ENCODE measurements at places on chromosomes 1 and 21.

GRCh38 chr1:23018661-23019093 lies 591 bp upstream of the KDM1A start:
- DNase-seq = no peak

DNA sequence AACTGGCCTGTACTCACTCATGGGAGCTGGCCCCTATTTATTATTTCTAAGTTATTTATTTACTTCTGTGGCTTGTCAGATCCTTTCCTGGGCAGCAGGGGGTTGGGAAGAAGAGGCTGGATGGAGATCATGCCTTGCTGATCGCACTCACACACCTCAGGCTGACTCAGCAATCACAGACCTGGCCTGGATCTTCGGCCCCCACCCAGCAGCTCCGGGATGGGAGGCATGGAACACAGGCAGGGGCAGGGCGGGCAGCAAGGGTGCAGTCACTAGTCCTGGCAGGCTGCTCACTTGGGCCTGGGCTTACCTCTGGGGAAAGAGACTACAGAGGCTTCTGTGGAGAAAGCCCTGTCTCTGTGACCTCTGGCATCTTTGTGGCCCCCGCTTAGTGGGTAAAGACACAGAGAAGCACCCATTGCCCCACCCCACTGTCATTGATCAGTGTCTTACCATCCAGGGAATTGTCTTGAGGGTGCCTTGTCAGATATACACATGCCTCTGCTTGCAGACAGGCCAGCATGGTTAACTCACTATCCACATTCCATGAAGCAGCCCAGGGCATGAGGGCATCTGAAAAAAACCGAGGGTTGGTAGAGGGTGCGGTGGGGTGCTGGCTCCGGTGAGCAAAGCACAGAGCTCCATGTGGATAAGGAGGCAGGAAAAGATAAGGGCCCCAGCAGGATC lies 3.7 kb downstream of the ARTN start:
- no peak for DNase-seq

DNA sequence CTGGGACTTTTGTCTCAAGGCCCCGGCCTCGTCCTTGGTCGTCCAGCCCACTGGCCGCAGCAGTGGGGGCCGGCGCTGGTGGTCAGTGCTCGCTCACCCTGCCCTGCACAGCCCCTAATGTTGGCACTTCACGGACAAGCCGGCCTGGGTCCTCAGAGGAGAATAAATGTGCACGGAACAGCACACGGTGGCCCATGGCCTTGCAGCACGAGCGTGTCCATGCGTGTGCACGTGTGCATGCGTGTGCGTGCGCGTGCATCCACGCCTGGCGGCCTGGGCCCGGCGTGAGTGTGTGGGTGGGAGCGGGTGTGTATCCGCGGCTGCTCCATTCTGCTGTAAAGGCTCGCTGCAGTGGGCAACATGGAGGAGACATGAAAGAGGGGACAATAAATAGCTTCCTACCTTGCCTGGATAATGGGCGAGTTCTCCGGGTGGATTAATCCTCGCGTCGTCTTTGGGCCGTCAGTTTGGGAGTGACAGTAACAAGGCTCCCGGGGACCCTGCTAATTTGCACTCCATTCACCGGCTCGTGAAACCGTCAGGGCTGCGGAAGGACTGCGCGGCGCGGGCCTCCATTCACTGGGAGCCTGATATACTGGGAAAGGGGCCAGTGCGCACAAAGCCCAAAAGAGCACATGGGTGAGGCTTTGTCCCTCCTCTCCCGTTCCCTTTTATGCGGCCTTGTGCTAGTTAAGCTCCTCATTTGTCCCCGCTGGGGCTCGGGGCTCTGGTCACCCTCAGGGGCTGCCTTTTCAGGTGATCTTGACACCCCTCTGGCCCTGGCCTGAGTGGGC lies 142.8 kb downstream of the PRDM16 start:
- DNase-seq = no peak

GRCh38 chr1:231318015-231318355 lies 19.7 kb downstream of the EXOC8 start:
- no peak for DNase-seq

- DNase-seq = no peak
Observed at GRCh38 chr21:17370263-17370662, 142.6 kb upstream of the CXADR start.

GRCh38 chr1:212341090-212341489 lies 55.9 kb downstream of the PPP2R5A start:
- no peak for DNase-seq

DNA sequence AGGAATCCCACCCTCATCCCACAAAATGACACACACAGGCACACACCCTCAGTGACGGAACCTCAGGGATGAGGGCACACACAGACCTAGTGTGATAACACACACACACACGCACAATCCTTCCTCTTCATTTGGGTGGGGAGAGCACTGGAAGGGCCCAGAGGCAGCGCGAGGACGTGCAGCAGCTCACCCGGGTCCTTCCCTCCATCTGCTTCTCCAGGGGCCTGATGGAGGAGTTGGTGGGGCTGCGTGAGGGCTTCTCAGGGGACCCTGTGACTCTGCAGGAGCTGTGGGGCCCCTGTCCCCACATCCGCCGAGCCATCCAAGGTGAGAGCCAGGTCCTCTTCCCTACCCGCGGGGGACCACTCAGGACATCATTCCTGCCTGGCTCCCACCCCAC lies 557 bp downstream of the CLCNKA start:
- DNase-seq = no peak

DNA sequence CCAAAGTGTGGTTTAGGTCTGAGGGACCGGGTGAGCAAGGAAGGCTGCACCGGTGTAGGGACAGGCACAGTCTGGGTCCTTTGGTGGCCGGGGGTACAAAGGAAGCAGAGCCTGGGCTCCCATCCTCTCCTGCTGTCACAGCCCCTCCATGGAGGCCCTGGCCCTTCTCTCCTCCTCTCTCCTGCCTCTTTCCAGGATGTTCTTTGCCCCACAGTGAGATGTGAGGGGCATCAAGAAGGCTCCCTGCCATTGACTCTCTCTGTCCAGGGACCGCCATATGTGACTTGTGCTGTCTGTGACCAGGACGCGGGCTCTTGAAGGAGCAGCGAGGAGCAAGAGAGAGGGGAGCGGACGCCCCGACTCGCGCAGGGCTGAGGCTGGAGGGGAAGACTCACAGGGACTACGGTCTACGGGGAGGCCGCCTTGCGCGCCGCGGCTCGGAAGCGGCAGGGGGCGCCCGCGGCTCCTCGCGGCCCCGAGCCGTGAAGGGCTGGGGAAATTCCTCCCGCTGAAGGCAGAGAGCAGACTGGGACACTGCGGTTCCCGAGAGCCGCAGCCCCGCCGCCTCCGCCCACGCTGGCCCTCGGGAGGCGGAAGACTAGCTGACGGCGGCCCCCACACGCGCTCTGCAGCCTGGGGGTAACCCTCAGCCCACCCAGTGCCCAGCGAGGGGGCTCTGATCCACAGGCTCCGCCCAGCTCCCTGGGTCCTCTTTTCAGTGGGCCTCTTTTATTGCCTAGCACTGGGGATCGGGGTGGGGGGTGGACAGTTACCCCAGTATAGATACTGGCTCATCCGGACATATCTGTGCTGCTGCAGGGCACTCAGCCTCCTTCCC lies 40.8 kb downstream of the MAB21L3 start:
- peak; percentile 80 for DNase-seq

DNA sequence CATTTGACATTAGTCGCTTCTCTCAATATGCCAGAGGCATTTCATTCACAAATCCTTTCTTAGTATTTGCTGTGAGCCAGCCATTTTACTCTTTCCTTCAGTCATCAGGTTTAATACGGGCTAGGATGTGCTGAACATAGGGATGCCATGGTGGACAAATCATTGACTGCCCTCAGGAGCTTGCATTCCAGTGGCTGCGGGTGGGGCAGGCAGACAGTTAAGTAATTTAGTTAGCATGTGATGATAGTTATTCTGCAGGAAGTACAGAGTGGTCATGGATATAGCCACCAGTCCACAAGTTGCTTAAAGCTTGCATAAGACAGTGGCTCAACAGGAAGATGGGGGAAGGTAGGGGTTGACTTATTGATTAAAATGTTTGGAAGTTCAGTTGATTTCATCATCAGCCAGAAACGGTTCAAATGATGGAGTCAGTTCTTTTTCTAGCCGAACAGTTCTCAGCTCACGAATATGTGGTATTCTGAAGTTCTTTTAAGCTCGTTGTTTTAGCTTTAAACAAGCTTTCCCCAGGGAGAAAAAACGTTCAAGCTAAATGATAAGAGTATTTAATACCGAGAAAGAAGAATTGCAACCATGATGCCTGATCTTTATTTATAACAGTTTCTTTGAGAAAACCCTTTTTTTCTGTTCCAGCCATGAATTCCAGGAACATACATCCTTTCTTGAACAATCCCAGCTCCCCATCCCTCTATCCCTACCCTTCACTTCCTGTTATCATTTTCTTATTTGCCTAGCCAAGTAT lies 1.4 kb downstream of the SLC22A15 start:
- peak; percentile 57 for DNase-seq

- peak; percentile 80 for DNase-seq
Observed at GRCh38 chr1:26110731-26111529, 694 bp upstream of the PDIK1L start.

GRCh38 chr1:228362884-228363450 lies 43.7 kb downstream of the TRIM11 start:
- DNase-seq = no peak

DNA sequence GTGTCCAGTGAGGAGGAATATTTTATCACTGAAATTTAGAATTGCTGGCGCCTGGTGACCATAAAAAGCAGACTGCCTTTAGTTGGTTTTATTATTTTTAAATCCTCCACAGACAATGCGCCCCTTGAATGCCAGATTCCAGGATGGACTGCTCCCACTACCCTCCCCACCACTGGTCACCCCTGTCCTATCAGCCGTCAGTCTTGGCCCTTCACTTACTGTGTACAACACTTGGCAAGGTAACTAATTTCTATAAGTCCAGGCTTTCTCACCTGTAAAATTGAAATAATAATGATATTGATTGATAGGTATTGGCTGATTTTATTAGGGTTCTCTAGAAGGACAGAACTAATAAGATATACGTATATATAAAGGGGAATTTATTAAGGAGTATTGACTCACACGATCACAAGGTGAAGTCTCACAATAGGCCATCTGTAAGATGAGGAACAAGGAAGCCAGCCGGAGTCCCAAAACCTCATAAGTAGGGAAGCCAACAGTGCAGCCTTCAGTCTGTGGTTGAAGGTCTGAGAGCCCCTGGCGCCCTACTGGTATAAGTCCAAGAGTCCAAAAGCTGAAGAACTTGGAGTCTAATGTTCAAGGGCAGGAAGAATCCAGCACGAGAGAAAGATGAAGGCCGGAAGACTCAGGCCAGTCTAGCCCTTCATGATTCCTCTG lies 17.8 kb downstream of the RHEX start:
- no peak for DNase-seq

DNA sequence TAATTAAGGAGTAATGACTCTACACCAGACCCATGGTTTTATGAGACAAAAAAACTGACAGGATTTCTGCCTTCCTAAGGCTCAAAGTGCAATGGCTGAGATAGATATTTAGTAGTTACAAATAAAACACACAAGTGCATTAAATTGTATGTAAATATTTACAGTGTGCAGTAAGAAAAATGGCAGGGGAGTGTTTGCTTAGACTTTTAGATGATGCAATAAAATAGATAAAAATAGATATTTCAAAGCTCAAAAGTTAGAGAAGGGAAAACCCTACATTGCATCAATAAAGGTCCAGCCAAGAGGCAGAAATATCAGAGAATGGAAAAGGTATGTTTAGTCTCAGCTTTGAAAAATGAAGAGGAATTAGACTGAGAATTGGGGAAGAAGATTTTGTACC lies 226.3 kb upstream of the FGGY start:
- DNase-seq = peak; percentile 68

GRCh38 chr1:32791881-32792280 lies 25.3 kb downstream of the YARS1 start:
- no peak for DNase-seq

DNA sequence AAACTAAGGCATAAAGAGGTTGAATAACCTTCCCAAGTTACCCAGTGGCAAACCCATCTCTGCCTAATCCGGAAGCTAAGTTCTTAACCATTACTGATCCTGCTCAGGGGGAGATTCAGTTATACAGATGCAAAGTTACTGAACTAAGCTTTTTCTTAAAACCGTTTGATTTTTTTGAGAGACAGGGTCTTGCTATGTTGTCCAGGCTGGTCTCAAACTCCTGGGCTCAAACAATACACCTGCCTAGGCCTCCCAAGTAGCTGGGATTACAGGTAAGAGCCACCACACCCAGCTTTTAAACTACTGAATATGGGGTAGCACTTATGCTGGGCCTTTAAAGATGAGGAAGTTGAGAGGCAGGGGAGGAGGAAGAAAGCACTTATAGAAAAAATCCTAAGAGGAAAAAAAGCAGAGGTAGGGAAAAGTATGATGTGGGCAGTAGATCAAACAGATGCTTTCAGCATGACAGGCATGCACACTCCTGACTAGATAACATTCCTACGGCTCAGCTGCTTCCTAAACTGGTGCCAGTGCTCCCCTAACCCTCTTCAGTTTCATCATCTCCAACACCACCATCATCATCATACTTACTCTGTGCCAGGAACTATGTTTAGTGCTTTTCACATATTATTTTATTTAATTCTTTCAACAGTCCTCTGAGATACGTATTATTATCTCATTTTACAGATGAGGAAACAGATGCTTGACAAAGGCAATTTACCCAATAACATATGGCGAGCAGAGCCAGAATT lies 5.8 kb downstream of the PAFAH2 start:
- no peak for DNase-seq

- no peak for DNase-seq
Observed at GRCh38 chr1:61353797-61354406, 271.5 kb downstream of the NFIA start.

DNA sequence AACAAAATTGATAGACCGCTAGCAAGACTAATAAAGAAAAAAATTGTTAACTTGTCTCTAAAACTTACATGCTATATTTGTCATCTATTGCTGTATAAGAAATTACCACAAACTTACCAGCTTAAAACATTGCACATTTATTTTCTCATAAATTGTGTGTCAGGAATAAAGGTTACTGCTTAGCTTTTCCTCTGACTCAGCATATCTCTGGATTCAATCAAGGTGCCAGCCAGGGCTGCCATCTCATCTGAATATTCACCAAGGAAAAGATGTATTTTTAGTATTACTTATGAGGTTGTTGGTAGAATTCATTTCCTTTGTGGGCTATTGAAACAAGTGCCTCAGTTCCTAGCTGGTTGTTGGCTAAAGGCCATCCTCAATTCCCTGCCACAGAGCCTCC lies 912.6 kb upstream of the NEGR1 start:
- DNase-seq = no peak

DNA sequence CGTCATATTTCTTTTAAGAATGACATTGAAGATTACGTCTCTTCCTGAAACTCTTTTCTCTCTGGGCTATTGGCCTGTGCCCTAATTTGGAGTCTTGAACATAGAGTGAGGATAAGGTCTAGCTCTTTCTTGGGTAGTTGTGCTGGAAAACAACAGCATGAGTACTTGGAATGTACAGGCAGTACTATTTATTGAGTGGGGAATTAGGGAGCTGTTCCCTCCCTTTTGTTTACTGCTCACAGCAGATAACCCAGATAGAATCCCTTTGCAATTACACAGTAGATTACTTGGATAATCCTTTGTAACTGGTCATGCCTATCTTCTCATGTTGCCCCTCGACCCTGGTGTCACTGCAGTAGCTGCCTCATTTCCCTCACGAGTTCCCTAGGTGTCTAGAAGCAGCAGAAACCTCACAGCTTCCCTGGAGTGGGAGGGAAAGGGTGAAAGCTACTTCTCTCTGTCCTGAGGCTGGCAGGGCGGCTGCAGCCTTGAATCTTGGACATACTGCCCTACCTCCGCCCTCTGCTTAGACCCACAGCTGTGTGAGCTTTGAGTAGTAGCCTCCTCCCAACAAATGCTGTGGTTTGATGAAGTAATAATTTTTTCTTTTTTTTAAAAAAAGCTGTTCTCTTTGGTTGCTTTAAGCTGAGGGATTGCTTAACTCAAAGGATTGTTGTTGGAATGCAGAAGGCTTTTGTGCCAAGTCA lies 70.6 kb downstream of the FGGY start:
- DNase-seq = peak; percentile 89

- no peak for DNase-seq
Observed at GRCh38 chr1:68551459-68551858, 54.6 kb upstream of the DEPDC1 start.

Data from mesenchymal stem cell (in vitro differentiated cells and primary cell).